ENCODE measurements at places on chromosomes 16 and 17. TPM values are rescaled to one million over a fixed set of nuclear protein-coding genes. Genes with fewer than 3 reads are reported as not detected.

GRCh38 chr16:20910781-20911321 lies 10.3 kb downstream of the LYRM1 start:
- H3K4me3 ChIP-seq: no peak overlapping the region
- no peaks in the 10 kb centered on the region for H3K27me3 ChIP-seq
- H3K27ac ChIP-seq: peak overlapping the region; percentile 57
- H3K4me1 ChIP-seq: peaks cover 24% of the 10 kb centered on the region

Gene HOXB9
- under 0.01 TPM for total RNA-seq

Gene CLDN7
- 1.4 TPM for total RNA-seq

Gene TMEM88
- not detected for total RNA-seq

DNA sequence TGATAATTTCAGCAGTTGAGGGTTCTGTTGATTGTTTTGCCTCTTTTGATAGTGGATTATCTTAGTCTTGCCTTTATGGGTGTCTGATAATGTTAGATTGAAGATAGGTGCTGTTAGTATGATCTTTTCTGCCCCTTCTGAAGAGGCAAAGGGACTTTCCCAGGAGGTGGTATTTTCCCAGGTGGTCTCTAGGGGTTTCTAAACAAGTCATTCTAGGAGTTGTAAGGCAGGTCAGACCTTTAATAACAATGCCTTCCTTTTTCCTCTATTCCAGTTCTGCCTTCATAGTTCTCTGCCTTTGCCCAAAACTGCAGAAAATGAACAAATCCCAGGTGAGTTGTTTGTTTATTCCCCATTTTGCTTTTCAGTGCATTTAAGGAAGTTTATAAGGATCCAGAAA lies 4.3 kb downstream of the ZFP1 start:
- no peak overlapping the region for H3K4me3 ChIP-seq
- no peak overlapping the region for H3K27ac ChIP-seq
- peaks cover 13% of the 10 kb centered on the region for H3K36me3 ChIP-seq
- H3K27me3 ChIP-seq: no peaks in the 10 kb centered on the region
- no peaks in the 10 kb centered on the region for H3K4me1 ChIP-seq

Gene ASPSCR1
- total RNA-seq: 8.3 TPM

GRCh38 chr17:49247944-49248343 lies 17.4 kb upstream of the PHOSPHO1 start:
- H3K4me1 ChIP-seq: no peaks in the 10 kb centered on the region
- no peak overlapping the region for H3K27ac ChIP-seq
- no peak overlapping the region for H3K4me3 ChIP-seq
- DNase-seq: no peak

DNA sequence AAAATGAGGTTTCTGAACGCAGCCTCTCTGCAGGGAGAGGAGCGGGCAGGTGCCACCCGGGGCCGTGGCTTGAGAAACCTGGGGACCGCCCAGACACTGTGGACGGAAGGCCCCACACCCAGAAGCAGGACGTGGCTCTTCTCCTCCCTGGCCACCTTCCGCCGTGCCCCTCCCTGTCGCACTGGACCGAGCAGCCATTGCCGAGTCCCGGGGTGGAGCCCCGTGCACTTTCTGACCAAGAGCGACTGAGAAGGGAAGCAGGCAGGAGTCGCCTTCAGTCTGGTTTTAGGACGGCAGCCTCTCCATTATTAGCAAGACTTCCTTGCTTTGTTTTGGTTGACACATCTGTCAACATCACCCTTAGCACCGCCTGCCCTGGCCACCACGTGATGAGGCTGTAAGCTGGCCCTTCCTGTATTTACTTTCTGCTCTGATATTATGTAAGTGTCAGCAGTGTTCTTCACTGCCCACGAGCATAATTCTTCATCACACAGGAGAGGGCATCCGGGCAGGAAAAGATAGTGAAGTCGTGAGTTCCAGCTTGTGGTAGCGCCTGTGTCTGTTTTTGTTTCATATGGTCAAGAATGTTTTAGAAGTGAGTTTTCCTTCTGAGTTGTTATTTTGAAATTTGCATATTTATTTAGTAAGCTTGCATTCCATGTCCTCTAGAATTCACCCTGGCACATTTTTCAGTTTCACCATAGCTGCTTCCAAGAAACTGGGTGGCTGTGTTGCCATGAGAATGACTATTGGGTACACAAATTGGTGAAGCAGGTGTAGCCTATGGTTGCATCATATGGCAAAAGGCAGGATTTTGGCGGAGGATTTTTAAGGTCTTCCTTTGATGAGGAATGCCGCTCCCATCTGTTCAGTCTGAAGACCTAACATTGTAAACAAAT lies 1.0 kb downstream of the HERPUD1 start:
- H3K27me3 ChIP-seq: no peaks in the 10 kb centered on the region
- peak overlapping the region; percentile 97 for H3K27ac ChIP-seq

Gene SNAI3
- total RNA-seq: not detected

Gene COPZ2
- total RNA-seq: 41.0 TPM

GRCh38 chr16:477301-478157 lies 50.0 kb upstream of the CAPN15 start:
- DNase-seq: no peak
- H3K36me3 ChIP-seq: peaks cover 14% of the 10 kb centered on the region
- no peaks in the 10 kb centered on the region for H3K4me1 ChIP-seq
- no peaks in the 10 kb centered on the region for H3K27me3 ChIP-seq
- H3K27ac ChIP-seq: no peak overlapping the region
- no peak overlapping the region for H3K4me3 ChIP-seq

Gene MPO
- not detected for total RNA-seq

Measured in IMR-90 (cell line).